SJSA1 (cell line): ENCODE measurements at places on chromosomes 5 and 9. TPM values are rescaled to one million over a fixed set of nuclear protein-coding genes. Genes with fewer than 3 reads are reported as not detected.
A peak's percentile ranks its signal among the peaks of the same experiment; 100 is the strongest.

Gene ACTBL2
- total RNA-seq = not detected in 2 replicates

Gene CFAP157
- total RNA-seq = 0.11 TPM in 1 of 2 replicates, not detected in the other

GRCh38 chr5:142680605-142681259 lies 5.2 kb downstream of the FGF1 start:
- no peak overlapping the region for H3K4me3 ChIP-seq
- H3K27me3 ChIP-seq = no peaks in the 10 kb centered on the region
- no peak overlapping the region for H3K27ac ChIP-seq
- peak; percentile 28 for DNase-seq
- peaks cover 25% of the 10 kb centered on the region for H3K4me1 ChIP-seq

DNA sequence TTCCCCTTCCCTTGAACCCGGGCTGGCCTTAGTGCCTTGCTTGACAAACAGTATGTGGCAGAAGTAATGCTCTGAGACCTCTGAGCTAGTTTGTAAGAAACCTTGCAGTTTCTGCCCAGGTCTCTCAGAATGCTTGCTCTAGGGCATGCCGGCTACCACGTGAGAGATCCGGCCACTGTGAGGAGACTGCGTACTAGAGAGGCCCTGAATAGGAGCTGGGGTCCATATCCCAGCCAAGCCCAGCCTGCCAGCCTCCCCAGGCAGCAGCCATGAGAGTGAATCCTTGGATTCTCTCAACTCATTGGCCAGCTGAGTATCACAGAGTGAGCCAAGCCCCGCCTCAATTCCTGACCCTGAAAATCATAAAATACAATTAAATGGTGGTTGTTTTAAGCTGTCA lies 16.0 kb upstream of the COL15A1 start:
- peaks cover 10% of the 10 kb centered on the region for H3K4me1 ChIP-seq
- no peak overlapping the region for H3K27ac ChIP-seq
- H3K36me3 ChIP-seq = no peaks in the 10 kb centered on the region

GRCh38 chr5:142325725-142326479 lies 1.1 kb upstream of the SPRY4 start:
- no peaks in the 10 kb centered on the region for H3K27me3 ChIP-seq
- H3K27ac ChIP-seq = peak overlapping the region; percentile 91
- H3K36me3 ChIP-seq = peaks cover 37% of the 10 kb centered on the region
- H3K4me3 ChIP-seq = peak overlapping the region; percentile 74
- H3K4me1 ChIP-seq = peaks cover 68% of the 10 kb centered on the region
- peak; percentile 94 for DNase-seq

DNA sequence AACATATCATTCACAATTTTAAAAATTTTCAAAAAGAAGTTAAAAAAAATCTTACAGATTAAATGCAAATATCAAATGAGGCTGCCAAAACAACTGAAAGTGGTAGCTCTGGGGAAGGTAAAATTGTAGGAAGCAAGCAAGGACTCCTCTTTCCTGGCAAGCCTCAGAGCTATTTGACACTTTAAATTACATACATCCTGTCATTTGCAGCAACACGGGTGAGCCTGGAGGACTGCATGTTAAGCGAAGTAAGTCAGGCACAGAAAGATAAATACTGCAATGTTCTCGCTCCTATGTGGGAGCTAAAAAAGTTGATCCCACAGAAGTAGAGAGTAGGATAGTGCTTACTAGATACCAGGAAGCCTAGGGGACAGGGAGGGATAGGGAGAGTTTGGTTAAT lies 58.0 kb downstream of the LPAR1 start:
- no peaks in the 10 kb centered on the region for H3K27me3 ChIP-seq
- H3K36me3 ChIP-seq = no peaks in the 10 kb centered on the region
- no peaks in the 10 kb centered on the region; the same call in 1 of the 2 replicates for H3K4me1 ChIP-seq
- DNase-seq = no peak
- no peak overlapping the region for H3K27ac ChIP-seq
